ENCODE measurements at places on chromosomes 4 and X.

- DNase-seq, result no peak
These were observed 66.3 kb downstream of the N4BP2 start for GRCh38 chr4:40122941-40123340.

DNA sequence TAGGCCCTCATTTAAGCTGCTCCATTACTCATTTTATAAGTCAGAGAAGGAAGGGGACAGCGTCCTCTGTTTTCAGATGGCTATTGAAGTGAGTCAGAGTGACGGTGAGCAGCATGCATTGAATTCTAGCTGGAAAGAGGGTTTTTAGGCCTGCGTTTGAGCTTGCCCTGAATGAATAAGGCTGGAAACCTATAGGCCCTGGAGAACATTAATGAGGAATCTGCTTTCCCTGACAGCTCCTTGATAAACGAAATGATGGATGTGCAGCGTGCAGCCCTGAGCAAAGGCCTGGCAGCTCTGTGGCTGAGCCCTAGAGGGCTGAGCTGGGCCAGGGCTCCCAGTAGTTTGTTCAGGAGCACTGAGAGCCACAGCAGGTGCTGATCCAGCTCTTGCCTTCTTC is 33.4 kb downstream of the TBL1X start:
- DNase-seq, result no peak

- DNase-seq, result peak; percentile 53
These were observed 47.8 kb upstream of the HSD17B10 start for GRCh38 chrX:53481816-53482465.

DNA sequence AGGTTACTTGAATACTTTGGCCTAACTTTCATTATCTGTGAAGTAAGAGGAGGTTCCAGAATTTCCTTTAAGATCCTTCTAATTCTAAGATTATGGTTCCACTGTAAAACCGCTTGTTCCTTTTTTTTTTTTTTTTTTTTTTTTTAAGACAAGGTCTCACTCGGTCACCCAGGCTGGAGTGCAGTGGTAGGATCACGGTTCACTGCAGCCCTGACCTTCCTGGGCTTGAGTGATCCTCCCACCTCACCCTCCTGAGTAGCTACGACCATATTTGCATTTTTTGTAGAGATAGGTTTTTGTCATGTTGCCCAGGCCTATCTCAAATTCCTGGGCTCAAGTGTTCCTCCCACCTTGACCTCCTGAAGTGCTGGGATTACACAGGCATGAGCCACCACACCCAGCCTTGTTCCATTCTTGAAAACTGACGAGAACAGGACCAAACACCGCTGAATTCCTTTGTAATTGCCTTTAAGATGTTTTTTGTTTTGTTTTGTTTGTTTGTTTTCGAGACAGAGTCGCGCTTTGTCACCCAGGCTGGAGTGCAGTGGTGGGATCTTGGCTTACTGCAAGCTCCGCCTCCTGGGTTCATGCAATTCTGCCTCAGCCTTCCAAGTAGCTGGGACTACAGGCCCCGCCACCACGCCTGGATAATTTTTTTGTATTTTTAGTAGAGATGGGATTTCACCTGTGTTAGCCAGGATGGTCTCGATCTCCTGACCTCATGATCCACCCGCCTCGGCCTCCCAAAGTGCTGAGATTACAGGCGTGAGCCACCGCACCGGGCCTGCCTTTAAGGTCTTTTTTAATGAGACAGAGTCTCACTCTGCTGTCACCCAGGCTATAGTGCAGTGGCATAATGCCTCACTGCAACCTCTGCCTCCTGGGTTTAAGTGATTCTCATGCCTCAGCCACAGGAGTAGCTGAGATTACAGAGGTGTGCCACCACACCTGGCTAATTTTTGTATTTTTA is 6.8 kb downstream of the PDS5A start:
- no peak for DNase-seq

GRCh38 chr4:3465698-3466671 is 2.9 kb downstream of the DOK7 start:
- no peak for DNase-seq

- DNase-seq, result no peak
These were observed 79.1 kb downstream of the WWC2 start for GRCh38 chr4:183178201-183178600.

DNA sequence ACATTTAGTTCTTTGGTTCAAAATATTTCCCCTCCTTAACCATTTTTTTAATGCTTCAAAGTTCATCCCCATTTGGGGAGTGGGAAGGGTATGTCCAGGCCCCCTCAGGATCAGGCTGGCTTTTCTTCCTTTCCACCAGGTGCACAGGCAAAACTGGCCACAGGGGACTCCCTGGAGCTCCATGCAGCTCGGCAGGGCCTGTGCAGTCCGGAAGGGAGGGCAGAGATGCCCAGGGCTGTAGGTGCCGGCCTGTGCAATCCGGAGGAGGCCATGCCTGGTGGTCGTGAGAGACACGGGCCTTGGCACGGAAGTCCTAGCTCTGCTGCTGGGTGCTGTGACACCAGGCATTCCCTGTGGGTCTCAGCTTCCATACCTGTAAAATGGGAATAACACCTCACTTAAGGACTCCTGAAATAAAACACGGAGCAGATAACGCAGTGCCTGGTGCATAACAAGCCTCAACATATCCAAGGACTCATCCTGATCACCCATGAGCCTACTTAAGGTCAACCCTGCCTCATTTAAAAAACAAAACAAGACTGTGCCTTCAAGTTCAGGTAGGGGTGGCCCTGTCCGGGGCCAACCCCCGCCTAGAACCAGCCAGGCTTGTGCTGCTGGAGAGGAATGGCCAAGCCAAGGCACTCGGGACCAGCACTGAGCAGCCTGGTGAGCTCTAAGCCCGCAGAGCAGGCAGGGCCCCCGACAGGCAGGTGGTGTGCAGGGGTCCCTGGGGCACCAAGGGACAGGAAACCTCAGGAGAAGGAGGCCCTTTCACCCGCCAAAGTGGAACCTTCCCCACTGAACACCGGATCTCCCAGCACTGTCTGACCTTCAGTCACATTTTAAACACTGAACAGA is 21.2 kb upstream of the CYP4V2 start:
- no peak for DNase-seq

DNA sequence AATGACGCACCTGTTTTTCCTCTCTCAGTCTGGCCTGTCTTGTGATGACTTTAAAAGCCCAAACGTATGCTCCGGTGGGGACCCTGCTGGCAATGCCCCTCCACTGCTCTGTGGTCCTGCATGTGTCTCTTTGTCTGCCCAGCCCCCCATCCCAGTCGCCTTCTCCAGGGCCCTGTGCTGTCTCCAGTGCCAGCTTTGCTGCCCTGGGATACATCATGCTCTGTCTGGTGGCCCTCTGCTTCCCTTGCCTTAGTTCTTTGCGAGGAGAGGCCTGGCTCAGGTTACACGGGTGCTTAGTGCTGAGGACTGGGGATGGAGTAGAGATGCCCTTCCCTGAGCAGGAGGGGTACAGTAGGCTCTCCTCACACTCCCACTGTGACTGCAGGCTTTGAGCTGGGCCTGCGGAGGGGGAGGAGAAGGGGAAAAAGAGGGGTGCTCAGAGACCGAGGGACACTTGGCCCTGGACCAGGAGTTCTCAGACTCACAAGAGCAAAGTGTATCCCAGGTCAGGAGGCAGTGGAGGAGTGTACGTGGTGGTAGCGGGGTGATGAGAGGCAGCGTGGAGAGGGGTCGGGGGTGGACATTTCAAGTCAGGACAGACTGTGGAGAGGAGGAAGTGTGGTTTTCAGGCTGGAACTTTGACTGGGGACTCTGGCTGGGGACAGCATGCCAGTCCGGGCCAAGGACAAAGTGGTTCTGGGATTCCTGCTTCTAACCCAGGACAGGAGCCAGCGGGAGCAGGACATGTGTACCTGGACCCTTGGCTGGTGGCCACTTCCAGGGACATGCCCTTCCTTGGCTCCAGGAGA is 2.8 kb downstream of the APLN start:
- no peak for DNase-seq

DNA sequence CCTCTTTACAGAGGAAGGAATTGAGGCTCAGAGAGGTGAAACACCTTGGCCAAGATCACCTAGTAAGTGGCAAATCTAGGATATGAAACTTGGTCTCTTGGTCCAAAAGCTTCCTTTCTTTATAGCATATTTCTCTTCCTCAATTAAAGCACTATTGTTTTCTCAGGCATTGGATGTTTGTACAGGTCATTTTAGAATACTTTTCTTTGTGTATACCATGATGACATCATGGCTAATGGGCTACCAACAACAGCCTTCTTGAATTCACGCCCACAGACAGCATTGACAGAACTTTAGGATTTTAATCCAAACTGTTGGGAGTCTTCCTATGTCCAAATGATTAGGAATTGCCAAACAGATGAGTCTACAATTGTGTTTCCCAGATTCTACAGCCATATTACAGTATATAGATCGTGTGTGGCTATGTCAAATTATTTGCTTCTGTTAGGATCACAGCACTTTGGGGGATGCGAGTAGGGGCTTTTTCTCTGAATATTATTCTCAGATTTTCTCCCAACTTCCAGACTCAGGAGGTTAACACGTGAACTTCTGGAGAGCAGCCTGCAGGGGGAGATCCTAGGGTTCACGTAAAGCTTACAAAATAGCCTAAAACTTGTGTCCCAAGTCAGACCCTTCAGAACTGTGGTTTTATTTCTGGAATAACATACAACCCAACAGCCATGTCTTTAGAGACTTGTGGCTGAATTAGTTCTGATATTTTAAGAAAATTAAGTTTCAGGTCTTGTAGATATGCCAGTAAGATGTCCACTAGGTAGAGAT is 191.8 kb downstream of the SHROOM3 start:
- no peak for DNase-seq

DNA sequence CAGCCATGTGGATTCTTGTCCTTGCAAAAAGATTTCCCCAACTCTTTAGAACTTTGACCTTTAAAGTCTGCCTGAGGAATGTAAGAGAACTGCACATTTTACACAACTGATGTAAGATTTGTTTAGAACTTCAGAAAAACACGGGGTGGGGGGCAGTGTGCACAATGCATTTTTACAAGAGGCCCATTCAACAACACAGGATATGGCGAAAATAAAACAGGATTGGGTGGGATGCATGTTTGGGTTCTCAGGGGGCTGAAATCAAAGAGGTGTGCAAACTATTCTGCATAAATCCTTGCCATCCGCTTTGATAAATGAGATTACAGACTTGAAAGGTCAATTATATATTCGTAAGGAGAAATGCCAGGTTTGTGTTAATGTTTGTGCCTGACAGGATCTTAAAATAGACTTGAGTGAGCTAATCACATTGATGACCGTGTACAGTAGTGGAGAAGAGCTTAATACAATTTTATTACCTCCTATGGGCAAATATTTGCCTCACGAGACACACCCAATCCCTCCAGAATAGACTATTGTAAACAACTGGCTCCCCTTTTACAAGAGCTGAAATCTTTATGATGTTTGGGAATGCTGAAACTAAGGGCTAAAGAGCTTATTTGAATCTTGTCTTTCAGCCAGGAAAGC is 184.1 kb upstream of the LEF1 start:
- no peak for DNase-seq

- DNase-seq, result no peak
These were observed 488.6 kb upstream of the MAGEB2 start for GRCh38 chrX:29726811-29727210.

DNA sequence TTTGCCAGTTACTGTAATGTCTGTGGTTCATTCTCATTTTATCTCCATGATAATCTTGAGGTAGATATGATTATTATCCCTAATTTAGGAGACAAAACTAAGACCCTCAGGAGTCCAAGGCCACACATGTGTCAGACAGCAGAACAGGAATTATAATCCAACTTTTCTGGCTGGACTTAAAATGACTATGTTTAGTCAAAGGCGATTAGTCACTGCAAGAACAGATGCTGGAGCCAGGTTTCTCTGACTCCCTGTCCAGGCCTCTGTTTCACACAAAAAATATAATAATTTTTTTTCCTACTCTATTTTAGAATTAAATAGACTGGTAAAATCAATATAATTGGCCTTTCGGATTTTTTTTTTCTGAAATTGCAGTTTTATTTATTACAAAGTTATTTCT is 56.7 kb upstream of the TMEM131L start:
- no peak for DNase-seq

- DNase-seq, result no peak
These were observed 33.4 kb upstream of the KLHL34 start for GRCh38 chrX:21691512-21692018.

DNA sequence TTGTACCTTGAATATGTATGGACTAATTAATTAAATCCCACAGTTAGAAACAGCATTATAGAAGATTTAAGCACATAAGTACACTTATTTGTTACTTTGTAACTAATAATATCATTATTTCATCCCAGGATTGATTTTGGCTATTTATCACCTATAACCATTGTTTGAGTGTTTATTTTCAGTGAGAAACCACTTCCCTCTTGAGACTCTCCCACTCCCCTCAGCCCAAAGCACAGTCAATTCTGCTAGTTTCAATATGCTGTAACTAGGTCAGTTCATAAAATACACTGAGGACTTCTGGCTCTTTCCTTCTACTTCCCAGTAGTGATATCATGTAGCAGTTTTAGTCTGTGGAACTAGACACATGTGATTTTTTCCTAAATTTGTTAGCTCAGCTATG is 16.3 kb downstream of the OFD1 start:
- DNase-seq, result no peak

GRCh38 chr4:21765810-21766407 is 182.7 kb downstream of the KCNIP4 start:
- no peak for DNase-seq

GRCh38 chrX:154751669-154752271 is 893 bp upstream of the GAB3 start:
- DNase-seq, result no peak
